Keratinocyte (primary cell): ENCODE measurements at places on chromosomes 1 and 21.
A peak's percentile ranks its signal among the peaks of the same experiment; 100 is the strongest.

- DNase-seq, result no peak
Observed at GRCh38 chr1:23554481-23555269, 4.6 kb downstream of the ID3 start.

DNA sequence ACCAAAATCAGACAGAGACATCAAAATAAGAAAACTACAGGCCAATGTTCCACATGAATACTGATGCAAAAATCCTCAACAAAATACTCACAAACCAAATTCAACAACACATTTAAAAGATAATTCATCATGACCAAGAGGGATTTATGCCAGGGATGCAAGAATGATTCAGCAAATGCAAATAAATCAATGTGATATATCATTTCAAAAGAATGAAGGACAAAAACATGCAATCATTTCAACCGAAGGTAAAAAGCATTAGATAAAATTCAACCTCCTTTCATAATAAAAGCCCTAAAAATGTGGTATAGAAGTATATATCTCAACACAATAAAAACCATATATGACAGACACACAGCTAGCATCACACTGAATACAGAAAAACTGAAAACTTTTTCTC, 81.5 kb upstream of the LYPLAL1 start:
- peaks cover 7% of the 10 kb centered on the region for H3K4me1 ChIP-seq
- no peak for DNase-seq
- no peak overlapping the region for H3K4me3 ChIP-seq
- H3K36me3 ChIP-seq, result no peaks in the 10 kb centered on the region

- H3K4me3 ChIP-seq, result no peak overlapping the region
- H3K27ac ChIP-seq, result peak overlapping the region; percentile 59
- no peaks in the 10 kb centered on the region for H3K36me3 ChIP-seq
Observed at GRCh38 chr1:244326757-244327156, 125.0 kb downstream of the ADSS2 start.

DNA sequence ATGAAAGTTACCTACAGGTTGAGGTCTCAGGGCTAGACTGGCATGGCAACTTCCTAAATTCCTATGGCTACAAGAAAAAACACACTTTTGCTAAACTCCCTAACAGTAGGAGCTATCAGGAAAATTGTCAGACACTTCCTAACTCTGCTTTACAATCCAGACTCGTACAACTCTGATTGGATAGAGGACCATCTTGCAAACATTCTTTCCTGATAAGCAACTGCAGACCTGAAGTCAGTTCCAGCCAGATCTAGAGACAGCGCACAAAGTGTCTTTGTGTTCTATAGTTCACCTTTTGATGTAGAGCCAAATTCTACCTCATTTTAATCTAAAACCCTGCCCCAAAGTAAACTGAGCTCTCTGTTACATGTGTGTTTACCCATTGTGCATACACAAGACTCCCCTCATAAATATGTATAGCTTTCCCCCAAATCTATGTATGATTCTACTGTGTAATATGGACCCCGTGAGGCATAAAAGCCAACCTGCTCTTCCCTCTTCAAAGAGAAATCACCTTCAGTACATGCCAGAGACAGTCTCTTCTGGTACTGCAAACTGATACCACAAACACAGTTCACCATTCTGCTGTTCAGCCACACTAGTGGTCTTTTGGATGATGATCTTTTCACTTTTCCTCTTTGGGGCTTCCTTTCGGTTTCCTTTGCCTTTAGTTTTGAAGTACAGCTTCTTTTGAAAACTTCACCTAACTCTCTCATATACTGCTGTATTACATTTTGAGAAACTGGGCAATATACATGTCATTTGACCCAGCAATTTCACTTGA, 21.7 kb downstream of the ZP4 start:
- H3K4me3 ChIP-seq, result no peak overlapping the region
- H3K27ac ChIP-seq, result no peak overlapping the region
- peaks cover 9% of the 10 kb centered on the region for H3K4me1 ChIP-seq
- no peaks in the 10 kb centered on the region for H3K36me3 ChIP-seq
- DNase-seq, result no peak

- DNase-seq, result peak; percentile 96
- no peaks in the 10 kb centered on the region for H3K36me3 ChIP-seq
- H3K27ac ChIP-seq, result peak overlapping the region; percentile 78
- H3K27me3 ChIP-seq, result no peaks in the 10 kb centered on the region
- peaks cover 8% of the 10 kb centered on the region for H3K4me1 ChIP-seq
- H3K4me3 ChIP-seq, result no peak overlapping the region
Observed at GRCh38 chr1:36511804-36512798, 29.4 kb upstream of the CSF3R start.

- DNase-seq, result no peak
- no peaks in the 10 kb centered on the region for H3K4me1 ChIP-seq
- H3K4me3 ChIP-seq, result no peak overlapping the region
- no peak overlapping the region for H3K27ac ChIP-seq
- no peaks in the 10 kb centered on the region for H3K27me3 ChIP-seq
Observed at GRCh38 chr1:76583235-76583868, 283.9 kb upstream of the ST6GALNAC5 start.

DNA sequence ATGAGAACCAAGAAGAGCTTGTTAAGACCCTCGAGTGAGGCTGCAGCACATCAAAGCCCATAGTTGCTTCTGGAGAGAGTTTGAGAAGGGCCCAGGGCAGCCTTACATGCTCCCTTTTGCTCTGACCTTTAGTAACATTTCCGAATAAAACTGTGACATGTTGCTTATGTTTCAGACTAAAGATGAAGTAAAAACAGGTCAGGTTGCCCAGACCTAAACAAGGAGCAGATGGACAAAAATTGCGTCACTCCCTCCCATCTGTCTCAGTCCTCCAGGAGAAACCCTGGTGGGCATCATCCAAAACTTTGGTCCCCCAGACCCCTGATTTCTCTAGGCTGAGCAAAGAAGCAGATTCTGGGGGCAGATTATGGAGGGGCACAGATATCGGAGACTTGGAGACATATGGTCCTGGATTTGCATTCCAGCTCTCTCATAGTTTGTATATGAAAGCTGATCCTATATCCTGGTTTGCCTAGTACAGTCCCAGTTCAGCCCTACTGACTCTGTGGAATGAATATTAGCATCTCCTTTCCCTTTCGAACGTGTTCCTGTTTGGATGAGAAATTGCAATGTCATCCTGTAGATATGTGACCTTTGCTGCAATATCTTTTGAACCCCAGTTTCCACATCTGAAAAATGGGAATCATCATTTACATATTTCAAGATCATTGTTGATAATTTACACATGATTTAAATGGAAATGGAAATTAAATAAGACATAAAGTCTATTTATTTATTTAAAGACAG, 304.9 kb upstream of the USP24 start:
- H3K27me3 ChIP-seq, result no peaks in the 10 kb centered on the region
- H3K36me3 ChIP-seq, result no peaks in the 10 kb centered on the region
- no peak for DNase-seq
- no peaks in the 10 kb centered on the region for H3K4me1 ChIP-seq

DNA sequence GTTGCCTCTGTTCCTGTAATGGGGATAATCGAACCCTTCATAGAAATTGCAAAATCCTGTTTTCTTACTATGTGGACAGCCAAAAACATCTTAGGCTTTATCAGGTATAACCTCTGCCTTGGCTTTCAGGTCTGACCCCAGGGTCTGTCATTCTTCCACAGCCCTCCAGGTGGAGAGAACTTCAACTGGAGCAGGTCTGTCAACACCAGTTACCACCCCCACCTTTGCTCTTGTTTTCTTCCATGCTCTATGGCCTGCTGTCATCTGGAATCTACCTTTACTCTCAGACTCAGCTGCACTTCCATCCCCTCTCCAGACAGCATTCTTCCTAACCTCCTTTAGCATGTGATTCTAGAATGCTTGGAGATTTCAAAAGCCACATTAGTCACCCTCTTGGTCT, 10.4 kb upstream of the GJA9 start:
- no peaks in the 10 kb centered on the region for H3K36me3 ChIP-seq
- H3K4me1 ChIP-seq, result no peaks in the 10 kb centered on the region
- H3K27me3 ChIP-seq, result no peaks in the 10 kb centered on the region
- H3K4me3 ChIP-seq, result no peak overlapping the region

DNA sequence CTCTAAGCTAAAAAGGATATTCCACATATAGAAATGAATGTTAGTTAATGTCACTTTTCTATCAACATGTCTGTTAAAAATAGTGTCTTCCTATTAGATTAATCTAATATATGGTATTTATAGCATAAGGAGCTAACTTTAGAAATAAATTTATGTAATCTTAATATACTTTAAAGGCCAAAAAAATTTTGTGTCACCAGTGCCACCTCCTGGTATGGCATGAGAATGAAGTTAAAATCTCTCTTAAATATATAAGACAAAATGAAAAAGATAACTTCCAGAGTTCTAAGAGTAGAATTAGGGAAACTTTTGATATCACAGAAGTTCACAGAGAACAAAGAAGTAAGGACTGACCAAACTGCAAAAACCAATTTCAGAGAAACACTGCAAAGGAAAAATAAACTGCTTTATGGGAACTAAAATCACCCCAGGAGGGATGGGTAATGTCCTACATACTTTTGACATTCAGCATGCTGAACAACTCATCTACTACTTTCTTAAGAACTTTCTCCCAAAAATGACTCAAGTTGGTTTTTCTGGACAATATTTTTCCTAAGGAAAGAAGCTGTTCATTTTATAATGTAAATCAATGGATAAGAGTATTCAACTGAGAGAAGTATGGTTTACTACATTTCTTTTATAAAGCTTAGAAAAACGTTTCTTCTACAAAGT, 82.8 kb downstream of the TRIM33 start:
- no peaks in the 10 kb centered on the region for H3K27me3 ChIP-seq
- H3K4me3 ChIP-seq, result no peak overlapping the region
- H3K27ac ChIP-seq, result no peak overlapping the region
- DNase-seq, result no peak

DNA sequence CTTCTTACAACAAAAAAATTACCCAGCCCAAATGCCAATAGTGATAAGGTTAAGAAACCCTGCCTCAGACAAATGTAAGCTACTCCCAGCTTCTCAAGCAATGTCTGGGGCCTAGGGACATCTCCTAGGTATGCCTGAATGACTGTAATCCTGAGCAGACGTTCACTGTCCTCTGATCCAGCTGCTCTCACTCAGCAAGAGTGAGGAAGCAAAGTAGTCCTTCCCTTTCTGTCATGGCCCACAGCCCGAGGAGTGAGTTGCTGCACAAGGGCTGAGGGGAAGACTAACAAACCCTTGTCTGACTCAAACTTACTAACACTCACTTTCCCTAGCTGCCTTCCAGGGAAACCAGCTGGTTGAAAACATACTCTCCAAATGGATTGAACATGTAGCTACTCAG, 124.9 kb upstream of the TNFSF4 start:
- H3K4me1 ChIP-seq, result peaks cover 7% of the 10 kb centered on the region
- no peaks in the 10 kb centered on the region for H3K27me3 ChIP-seq

DNA sequence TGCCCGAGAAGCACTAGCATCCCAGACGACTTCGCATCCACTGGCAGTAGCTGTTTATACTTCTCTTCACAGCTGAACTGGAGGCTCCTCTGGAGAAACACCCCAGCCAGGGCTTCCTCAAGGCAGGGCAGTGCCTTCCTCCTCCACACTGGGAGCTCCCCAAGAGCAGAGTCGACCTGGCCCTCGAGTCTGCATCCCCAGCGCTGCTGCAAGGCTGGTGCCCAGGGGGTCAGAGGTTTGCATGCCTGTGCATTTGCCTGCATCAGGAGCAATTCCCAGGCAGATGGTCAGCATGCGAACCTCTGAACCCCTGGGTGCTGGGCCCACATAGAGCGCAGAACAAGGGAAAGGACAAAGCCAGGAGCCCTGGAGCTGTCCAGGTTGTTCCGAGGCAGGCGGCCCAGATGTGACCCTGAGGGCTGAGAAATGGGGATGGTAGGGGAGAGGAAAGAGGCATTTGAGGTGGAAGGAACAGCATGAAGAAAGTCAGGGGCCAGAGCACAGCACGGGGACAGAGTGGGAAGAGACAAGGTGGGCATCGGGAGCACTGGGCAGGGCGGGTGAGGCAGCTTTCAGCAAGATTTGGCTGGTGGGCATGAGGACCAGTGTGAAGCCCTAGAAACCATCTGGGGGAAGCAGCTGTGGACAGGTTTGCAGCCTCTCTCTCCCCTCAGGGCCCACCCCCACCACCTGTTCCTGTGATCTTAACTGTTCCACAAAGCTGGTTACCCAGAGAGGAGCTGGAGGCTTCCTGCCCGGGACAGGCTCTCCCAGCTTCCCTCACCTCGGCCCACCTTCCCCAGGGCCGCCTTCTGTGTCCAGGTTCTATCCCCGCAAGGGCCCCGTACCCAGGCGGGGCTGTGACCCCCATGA, 6.4 kb upstream of the S100A8 start:
- H3K27ac ChIP-seq, result no peak overlapping the region
- DNase-seq, result no peak
- no peaks in the 10 kb centered on the region for H3K36me3 ChIP-seq
- no peak overlapping the region for H3K4me3 ChIP-seq
